ENCODE measurements at places on chromosomes 12 and 14.

DNA sequence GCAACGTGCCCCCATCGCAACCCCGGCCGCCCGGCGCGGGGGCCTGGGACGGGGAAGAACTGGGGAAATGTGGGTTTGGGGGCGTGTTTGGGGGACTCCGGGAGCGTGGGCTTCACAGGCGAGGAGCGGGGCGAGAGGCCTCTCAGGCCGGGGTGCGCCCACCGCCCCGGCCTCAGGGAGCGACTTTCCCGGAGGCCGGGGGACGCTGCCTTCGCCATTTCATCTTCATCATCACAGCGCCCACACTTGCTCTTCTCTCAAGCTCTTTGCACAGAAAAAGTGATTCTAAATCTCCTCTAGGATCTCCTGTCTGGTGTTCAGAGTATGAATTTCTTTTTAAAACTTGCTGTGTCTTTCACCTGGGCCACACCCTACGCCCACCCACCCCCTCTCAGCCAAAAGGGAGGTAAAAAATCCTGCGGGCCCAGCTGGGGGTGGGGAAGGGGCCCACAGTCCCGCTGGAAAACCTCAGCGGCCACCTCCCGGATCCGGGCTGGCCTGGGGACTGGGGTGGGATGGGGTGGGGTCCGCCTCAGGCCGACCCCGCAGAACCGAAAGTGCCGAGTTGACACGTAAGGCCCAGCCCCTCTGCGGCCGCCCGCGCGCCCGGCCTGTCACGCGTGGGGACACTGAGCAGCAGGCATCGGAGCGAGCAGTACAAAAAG is 7.4 kb downstream of the CDKN1B start:
- DNase-seq = no peak

- DNase-seq = no peak
Observed at GRCh38 chr12:92452763-92453162, 250.0 kb upstream of the PLEKHG7 start.

GRCh38 chr12:54497883-54498282 is 331 bp downstream of the NCKAP1L start:
- DNase-seq = no peak

- DNase-seq = no peak
Observed at GRCh38 chr14:34072921-34073320, 122.0 kb upstream of the EGLN3 start.

DNA sequence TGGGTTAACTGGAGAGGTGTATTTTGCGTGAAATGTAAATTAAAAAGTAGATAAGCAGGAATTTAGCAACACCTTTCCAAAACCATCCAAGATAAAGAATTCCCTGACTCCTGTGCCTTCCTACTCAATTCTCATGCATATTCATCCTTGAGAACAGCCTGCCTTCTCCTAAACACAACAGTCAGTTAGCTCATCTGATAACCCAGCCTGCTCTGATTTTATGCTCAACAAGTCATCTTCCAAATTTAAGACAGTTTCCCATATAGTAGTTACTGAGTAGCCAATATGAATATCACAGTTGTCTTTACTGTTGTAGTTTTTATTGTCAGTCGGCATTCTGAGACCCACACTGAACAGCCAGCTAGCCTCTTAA is 27.1 kb downstream of the CPNE8 start:
- DNase-seq = no peak

DNA sequence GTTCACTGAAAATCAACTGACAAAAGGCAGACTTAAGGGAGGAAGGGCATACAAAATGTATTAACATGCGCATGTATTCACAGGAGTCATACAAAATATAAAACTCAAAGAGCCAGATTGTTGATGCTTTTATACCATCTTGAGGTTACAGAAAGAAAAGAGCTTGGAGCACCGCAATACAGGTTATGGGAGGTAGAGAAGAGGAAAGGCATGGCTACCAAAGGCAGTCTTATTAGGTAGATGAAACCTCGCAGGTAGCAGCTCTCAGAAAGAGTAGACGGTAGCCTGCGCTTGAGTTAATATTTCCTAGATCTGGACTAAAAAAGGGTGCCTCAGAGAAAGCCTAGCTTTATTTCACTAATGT is 69.0 kb upstream of the DHRS4 start:
- DNase-seq = no peak

DNA sequence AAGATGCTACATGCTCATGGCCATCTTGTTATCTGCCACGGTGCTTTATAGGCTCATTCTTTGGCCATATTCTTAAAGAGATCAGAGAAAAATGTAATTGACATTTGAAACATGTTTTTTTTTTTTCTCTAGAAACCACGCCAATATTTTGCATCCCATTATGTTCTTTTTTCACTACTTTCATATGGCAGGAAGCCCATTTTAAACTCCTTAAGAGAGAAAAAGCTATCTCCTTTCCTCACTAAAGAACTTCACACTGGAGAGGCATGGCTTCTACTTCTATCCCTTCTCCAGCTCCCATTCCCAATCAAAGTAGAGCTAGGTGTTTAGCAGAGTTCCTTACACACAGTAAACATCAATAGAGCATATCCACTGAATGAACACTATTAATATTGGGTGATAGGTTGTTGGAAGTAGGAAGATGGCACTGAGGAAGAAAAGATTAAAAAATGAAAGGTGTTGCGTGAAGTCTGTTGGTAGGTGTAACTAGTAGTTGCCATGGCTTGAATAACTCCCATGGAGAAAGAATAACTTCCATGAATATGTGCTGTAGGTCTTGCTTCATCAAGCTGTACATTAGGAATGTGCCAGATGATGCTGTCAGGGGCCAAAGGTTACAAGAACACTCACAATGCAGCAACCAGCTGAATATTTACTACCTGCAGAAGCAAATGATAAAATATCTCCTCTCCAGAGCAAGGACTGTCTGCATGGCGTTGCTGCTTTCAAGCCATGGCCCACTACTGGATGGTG is 178.8 kb downstream of the STXBP6 start:
- no peak for DNase-seq

- DNase-seq = no peak
Observed at GRCh38 chr12:117166107-117166506, 24.2 kb downstream of the FBXO21 start.

DNA sequence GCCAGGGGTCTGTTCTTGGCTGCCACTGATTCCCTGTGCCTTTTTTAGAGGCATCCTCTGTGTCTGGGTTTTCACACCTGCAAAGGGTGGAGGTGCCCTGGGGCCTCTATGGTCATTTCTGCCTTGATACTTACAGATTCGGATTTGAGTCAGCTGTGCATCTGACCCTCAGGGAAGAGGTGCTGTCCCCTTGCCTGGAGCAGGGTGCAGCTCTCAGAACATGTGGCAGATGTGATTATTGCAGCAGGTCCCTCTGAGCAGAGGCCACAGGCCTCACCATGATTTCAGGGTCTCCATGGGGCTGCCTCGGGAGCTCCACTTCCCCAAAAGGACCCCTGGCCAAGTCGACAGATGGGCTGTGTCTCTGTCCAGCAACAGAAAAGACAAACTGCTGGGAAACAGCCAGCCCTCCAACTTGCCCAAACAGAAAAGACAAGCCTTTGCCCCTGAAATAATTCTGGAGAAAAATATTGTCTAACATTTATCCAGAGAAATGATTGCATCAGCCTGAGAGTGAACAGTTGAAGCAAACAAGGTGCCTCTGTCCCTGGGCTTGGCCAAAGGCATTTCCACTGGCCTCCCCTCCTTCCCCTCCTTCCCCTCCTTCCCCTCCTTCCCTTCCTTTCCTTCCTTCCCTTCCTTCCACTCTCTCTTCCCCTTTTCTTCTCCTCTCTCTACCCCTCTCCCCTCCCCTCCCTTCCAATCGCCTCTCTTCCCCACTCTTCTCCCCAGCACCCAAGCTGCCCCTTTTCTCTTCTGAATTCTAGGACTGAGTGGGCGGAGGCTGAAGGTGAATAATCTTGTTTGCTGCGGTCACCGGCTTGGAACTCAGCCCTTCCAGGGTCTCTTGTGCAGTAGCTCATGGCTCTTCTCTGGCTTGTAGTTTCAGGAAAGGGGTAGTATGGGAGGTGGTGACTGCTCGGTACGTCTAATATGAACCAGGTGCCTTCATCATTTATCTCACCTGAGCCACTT is 676 bp downstream of the SERPINA3 start:
- DNase-seq = no peak

DNA sequence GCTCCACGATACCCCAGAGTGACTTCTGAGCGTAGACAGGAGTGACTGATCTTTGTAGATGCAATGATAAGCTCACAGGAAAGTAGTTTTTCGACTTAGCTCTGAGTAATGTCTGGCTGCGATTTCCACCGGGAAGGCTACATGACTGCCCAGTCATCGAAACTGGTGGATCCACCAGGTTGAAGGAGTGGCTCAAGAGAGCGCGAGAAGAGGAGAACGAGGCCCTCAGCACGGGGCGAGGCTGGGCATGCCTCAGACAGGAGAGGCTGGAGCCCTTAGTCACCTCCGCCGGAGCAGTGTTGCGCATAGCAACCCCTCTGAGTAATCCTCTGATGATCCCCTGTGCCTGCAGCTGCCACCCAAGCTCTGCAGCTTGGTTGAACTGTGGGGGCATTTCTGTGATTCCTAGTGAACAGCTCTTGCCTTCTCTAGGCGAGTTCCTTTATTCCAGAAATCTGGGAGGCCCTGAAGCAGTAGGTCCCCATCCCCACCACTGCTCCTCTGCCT is 25.6 kb downstream of the ELK3 start:
- DNase-seq = no peak

GRCh38 chr12:102535306-102535705 is 54.9 kb upstream of the IGF1 start:
- no peak for DNase-seq

DNA sequence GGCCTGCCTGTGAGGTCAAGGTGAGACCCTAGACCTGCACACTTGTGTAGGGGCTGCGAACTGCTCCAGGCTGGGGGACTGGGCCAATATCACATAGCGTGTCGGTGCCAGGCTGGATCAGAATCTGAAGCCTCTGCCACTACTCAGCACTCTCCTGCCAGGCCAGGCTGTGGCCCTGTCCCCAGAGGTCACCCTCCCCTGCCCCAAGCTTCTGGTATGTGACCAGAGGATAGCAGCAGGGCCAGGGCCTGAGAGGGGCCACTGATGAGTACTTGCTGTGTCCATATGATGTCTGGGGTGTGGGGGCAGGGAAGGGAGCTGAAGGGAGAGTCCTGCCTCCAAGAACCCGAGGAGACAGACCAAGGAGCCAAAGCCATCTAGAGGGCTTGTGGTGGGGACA is 17.8 kb downstream of the ARL6IP4 start:
- DNase-seq = no peak

- no peak for DNase-seq
Observed at GRCh38 chr12:106273491-106273890, 25.7 kb upstream of the CKAP4 start.

DNA sequence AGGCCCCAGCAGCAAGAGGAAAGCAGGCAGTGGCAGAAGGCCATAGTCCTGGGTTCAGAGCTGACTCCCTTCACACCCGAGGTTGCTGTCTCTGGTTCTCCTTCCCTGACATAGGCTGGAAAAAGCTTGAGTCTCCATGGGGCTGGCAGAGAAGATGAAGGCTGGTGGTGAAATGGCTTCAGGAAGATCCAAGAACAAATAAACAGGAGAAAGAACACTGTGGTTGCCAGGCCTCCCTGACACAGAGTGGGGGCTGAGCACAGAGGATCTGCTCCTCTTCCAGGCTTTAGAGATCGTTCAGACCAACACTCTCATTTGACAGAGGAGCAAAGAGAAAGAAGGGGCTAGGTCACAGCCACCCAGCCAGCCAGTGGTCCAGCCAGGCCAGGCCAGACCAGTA is 14.3 kb downstream of the HDAC7 start:
- no peak for DNase-seq

DNA sequence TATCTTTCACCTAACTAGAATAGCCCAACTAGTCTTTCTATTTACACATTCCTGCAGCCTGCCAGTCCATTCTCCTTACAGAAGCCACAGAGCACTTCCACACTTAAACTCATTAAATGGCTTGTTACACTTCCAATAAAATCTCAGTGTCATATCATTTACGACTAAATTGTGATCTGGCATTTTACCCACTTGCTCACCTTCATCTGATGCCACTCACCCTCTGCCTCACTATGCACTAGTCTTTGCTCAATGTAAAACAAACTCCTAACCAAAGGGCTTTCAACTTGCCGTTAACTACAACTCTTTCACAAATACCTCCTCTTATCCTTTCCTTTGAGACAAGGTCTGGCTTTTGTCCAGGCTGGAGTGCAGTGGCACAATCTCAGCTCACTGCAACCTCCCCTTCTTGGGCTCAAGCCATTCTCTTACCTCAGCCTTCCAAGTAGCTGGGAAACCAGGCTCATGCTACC is 24.1 kb downstream of the YAF2 start:
- DNase-seq = no peak

- no peak for DNase-seq
Observed at GRCh38 chr12:67517181-67517887, 131.2 kb upstream of the DYRK2 start.

GRCh38 chr12:95413576-95413975 is 60.4 kb upstream of the METAP2 start:
- DNase-seq = no peak

- DNase-seq = no peak
Observed at GRCh38 chr12:120649442-120650232, 9.2 kb downstream of the CABP1 start.

DNA sequence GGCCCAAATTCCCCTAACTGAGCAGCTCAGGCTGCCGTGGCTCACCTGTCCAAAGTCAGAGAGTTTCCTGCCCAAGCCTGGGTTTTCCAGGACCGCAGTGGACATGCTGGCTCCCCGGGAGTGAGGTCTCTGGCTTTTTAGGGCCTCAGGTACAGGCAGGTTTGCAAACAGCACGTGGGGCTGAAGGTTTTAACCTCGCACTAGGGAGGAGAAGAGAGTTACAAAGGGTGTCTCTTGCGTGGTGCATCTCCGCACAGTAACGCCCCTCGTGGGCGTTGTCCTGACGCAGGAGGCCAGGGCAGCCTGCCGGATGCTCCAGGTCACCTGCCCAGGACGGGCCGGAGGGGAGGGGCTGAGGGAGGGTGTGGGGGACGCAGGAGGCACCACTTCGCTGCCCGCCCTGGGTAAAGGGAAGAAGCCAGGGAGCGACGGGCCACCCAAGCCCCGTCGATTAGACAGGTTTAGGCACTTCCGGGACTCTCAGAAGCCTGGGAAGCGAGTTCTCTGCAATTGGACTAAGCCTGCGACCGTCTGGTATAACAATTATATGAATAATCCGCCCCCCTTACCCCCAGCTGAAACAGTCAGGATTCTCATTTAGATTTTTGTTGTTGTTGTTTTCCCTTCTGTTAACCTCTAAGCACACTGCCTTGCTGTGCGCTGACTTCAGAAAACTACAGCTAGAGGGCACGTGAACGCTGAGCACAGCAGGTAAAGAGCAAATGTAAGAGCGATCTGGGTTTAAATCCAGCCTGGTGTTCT is at the start of gene PAH:
PAH (minus strand) TSS at position 219 of the 762 bp plus-strand sequence; CDS start at position 105, 114 bp downstream.
- DNase-seq = no peak

GRCh38 chr12:109153821-109154441 is 37.5 kb downstream of the ACACB start:
- no peak for DNase-seq
